ENCODE measurements at places on chromosomes 2 and 18.

GRCh38 chr2:198706476-198707082 is 751.2 kb downstream of the SATB2 start:
- no peak for DNase-seq

DNA sequence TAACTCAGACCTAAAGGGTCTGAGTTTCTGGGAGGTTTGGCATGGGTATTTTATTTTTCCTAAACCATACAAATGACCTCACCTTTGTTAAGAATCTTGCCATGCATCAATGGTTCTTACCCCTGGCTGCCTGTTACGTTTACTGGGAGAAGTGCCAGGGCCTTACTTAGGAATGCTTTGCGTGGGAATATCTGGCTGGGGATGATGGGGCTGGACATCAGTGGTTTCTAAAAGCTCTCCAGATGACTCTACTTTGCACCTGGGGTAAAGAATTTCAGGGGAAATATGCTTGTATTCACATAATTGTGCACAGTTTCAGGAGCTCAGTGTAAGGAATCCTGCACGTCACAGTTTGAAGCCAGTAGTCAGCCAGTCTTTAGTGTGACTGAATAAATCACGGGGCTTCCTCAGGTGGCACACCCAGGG is 18.2 kb upstream of the DAW1 start:
- no peak for DNase-seq

DNA sequence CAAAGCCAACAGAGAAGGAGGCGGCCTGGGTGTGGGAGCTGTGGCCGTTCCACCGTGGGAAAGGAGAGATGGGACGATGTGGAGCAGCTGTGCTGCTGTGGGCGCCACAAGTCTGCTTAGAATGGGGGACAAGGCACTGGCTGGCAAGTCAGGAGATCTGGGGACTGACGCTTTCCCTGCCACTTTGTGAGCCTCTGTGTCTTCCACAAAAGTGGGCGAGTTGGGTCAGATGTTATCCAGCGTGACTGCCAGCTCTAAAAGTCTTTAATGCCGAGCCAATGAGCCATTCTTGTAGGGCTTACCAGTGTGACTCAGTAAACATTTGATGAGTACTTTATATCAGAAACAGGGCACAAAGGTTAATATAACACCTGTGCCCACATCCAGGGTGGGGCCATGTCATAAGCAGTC is 113.6 kb upstream of the MGAT5 start:
- no peak for DNase-seq

DNA sequence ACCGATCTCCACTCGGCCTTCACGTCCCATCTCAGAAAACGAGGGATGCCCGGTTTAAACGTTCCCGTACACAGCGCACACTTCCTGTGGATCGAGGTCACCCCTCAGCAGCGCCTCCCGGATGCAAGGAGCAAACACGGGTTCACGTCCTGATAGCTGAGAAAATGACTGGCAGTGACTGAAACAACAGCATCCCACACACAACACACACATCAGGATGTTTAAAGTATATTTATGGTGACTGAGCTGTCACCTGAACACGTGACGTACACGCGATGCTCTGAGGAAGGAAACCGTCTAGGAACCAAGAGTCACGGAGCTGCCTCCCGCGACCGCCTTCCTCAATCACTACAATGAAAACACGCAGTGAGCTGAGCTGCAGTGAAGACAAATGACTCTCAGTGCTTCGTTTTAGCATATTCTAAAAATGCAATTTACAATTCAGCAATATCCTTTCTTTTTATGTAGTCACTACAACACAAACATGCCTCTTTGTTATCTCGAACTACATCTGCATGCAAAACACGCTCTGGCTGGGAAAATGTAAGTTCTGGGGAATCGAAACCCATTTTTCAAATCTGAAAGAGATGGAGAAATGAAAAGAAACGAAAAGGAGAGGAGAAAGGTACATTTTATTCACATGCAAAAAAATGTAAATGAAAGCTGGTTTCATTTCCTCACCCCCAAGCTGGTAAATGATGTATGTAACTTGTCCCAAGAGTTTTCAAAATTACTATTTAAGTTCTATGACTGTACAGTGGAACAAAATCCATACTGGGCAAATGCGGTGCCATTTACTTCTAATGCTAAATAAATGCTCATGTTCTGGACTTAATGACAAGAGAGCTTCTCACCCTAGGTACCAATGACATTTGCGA is 19.8 kb downstream of the HDAC4 start:
- no peak for DNase-seq

- no peak for DNase-seq
Observed at GRCh38 chr18:65754121-65754520, 3.3 kb downstream of the CDH7 start.

GRCh38 chr2:181607629-181608590 is 49.0 kb downstream of the CERKL start:
- DNase-seq, result no peak

DNA sequence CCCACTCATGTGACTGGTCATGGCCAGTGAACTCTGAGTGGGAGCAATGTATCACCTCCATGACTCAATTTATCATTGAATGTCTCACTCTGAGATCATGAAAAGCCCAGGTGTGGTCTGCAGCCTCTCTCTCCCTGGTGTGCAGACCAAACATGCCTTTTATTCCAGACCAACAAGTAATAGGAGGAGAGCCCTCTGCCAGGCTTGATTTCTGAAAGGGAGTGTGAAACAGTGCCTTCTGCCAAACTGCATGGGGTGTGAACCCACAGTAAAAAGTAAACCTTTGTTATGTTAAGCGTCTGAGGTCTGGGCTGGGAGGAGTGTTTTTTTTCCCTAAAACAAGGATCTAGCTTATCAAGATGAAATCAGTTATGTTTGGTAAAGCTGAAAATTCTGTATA is 601.2 kb downstream of the ADCYAP1 start:
- DNase-seq, result no peak

DNA sequence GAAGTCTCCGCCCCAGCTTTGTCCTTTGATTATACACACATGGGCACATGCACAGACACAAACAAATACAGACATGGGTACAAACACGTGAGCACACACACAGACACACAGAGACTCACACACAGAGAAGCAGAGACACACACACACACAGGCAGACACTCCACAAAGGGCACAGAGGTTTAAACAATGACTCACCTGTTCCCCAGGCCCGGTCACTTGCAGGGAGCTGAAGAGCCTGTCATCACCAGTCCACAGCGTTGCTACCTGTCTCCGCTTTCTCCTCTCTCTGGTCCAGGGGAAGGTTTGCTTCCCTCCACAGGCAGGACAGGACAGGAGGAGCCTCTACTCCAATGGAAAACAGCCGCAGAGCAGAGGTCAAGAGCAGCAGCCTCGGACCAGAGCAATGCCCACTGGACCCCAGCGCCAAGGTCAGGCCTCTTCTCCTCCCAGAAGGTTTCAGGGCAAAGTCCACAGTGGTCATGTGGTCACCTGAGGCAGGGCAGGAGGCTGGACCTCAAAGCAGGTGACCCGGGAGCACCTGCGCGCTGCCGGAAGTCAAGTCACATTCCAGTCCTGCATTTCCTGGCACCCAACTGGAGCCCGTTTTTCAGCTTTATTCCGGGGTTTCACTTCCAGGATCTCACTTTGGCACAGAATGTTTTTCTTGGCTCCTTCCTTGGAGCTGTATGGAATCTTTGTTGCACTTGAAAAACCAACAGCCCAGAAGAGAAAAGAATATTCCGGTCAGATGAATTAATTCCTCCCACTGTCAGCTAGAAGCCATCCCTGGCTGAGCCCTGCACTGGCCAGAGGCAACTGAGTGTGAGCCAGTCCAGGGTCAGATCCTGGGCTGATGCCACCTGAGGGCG is at the start of gene RAB17:
TSS of gene RAB17 (minus strand) at position 463 of the 869 bp plus-strand sequence. CDS start 4,580 bp downstream, outside the sequence.
- DNase-seq, result no peak

DNA sequence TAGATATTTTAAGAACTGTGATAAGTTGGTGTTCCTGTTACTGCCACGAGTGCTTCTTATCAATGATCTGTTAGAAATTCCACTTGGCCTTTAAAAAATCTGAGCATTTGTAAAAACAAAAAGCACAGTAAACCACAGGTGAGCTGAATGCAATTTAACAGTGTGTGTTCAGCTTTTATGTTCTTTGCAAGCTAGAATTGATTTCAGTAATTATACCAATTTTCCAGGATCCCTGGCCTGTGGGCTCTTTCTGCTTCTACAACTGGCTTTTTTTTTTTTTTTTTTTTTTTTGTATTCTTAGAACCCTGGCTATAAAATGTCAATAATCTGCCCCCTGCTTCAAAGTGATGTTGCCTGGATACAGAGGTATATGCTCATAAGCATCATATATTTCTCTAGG is 548.5 kb upstream of the SLC8A1 start:
- no peak for DNase-seq

DNA sequence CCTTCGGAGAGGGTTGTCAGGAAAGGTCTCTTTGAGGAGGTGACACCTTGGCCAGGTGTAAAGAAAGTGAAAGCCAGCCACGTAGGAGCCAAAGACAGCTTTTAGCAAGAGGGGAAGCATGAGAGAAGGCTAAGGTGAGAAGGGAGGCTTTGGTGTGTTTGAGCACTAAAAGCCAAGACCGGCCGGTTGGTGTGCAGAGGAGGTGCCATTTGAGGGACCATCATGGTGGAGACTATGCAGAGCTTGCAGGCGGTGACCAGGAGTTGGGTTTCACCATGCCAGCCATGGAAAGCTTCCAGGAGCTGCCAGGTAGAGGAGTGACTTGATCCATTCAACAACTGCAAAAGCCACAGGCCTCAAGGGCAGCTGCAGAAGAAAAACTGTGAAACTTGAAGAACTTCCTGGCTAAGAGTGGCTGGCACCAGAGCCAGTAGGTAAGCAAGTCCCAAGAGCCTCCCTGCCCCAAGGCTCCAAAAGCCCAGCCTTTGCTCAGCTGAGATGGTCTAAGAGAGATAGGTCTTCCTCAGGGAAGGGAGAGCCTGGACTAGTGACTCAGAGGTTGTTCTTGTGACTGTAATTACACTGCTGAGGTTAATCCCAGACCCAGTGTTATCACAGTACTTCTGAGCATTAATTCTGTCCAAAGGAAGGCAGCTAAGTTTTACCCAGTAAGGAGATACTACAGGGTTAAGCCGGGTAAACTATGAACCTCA is 319.0 kb downstream of the BCL11A start:
- DNase-seq, result no peak

- no peak for DNase-seq
Observed at GRCh38 chr2:48195169-48195568, 288.9 kb upstream of the FBXO11 start.

- DNase-seq, result no peak
Observed at GRCh38 chr2:28506112-28506910, 10.5 kb downstream of the PLB1 start.

GRCh38 chr2:197057959-197058358 is 131.5 kb upstream of the PGAP1 start:
- DNase-seq, result no peak

GRCh38 chr2:231522418-231523180 is 7.6 kb downstream of the NMUR1 start:
- no peak for DNase-seq
